COLO829 (cell line): ENCODE measurements at places on chromosomes 5 and 9.
A peak's percentile ranks its signal among the peaks of the same experiment; 100 is the strongest.

DNA sequence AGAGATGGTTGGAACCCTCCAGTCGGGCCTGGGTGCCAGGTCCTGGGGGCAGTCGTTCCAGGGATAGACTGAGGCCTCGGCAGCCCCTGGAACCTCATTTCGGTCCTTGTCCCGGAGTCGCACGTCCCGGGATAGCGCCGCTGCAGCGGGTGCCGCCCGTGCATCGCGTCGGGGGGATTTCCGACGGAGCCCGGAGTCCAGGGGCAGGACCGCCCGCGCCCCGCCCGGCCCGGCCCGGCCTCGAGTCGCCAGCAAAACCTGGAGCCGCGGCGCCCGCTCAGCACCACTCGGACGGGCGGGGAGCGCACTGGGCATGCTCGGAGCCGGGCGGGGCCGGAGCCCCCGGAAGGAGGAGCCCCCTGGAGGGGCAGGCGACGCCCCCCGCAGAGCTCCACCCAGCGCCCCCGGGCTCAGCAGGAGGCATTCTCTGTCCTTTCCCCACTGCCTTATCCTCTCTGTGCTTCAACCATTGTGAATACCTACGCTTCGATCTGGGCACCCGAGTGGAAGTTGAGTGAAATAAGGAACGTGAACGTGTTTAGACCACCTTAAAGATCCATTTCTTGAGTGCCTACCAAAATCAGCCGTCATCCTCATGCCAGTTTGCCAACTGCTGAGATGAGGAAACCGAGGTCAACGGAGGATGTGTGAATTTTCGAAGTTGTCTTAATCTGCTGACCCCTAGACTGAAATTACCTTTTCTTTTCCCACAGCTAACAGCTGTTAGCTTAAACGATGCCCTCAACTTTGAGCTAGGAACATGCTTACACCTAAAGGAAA lies 1.7 kb upstream of the PTPN3 start:
- DNase-seq, result peak; percentile 63

GRCh38 chr9:123291736-123292135 lies 23.4 kb upstream of the STRBP start:
- DNase-seq, result no peak

GRCh38 chr5:168848569-168848968 lies 269.4 kb upstream of the PANK3 start:
- DNase-seq, result no peak

GRCh38 chr5:150599917-150600511 lies 40.4 kb upstream of the SYNPO start:
- peak; percentile 48 for DNase-seq

DNA sequence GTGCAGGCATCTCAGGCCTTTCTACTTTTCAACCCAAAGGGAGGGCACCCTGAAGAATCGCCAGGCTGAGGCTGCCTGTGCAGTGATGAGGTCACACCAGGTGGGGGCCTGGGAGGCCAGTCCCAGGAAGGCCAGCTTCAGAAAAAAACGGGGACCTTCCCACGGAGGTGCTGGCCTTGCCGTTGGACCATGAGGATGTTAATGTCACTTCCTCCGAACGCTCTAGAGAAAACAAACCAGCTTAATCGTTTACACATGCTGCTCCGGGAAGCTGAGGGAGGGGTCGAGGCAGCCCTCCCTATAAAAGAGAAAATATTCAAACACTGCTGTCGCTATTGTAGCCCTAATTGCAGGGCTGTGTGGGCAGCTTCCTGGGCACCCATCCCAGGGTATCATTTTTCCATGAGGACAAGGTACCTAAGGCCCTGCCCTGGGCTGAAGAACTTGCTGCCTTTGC lies 27.0 kb downstream of the PTGES start:
- no peak for DNase-seq

GRCh38 chr5:90932052-90932699 lies 373.6 kb downstream of the ADGRV1 start:
- DNase-seq, result peak; percentile 50

DNA sequence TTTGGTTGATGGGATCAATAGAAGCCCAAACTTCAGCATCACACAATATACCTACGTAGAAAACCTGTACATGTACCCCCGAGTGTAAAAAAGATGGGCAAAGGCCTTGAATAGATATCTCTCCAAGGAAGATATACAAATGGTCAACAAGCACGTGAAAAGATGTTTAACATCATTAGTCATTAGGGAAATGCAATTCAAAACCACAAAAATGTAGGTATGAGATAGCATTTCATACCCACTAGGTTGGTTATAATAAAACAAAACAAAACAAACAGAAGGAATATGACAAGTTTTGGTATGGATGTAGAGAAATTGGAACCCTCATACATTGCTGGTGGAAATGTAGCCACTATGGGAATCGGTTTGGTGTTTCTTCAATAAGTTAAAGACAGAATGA lies 33.1 kb upstream of the PPARGC1B start:
- DNase-seq, result no peak

GRCh38 chr5:128252756-128253155 lies 169.2 kb downstream of the SLC12A2 start:
- DNase-seq, result no peak

- DNase-seq, result no peak
Observed at GRCh38 chr9:71431931-71432330, 310.5 kb upstream of the TRPM3 start.

DNA sequence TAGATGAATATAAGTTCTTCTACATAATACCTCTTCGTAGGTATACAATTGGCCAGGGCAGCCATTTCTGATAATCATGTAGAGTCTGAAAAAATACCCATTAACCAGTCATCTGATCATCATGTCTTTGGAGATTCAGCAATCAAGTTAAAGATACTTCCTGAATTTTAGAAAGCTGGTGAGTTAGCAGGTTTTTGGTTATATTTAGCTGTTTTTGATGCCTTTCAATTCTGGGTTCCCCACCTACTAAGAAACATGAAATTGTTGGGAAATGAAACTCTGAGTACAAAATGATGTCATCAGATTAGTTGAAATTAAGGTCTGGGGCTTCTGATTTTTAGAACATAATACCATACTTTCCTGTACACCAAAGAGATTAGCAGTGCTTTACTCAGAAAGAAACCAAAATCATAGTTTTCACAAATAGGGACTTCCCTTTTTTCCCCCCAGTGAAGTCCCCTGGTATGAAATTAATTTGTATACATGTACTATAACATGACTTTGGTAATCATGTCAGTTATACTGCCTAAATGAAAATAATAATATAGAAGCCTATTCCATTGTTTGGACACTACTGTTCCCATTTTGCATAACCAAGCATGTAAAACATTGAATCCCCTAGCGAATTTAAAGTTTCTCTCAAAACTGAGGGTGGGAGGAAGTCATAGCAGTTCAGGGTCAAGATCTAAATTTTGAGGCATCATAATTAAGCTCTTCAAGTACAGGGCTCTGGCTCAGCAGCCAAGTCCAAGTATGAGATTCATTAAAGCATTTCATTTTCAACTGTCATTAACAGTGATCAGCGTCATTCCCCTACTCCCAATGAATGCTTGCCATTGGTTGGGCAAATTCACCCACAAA lies 17.9 kb downstream of the PRLR start:
- DNase-seq, result no peak

DNA sequence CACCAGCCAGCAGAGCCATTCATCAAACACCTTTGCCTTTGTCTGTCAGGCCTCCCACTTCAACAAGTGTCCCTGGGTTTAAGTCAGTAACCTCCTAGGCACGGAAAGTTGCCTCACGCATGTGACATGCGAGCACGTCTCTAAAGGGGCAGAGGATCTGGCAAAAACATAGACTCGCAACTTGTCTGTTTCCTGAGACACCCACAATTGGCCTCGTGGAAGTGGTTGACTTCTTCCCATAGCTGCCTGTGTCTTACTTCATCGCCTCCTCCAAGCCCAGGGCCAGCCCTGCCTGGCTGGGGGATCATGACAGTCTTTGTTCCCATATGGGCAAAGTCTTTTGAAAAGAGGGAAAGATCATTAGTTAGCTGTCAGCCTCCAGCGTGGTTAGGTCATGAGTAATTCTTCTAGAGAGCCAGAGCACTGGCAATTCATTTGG lies 35.5 kb upstream of the GLRX start:
- DNase-seq, result no peak
